Kidney glomerular epithelial cell (primary cell): ENCODE measurements at places on chromosomes 16 and 17.

DNA sequence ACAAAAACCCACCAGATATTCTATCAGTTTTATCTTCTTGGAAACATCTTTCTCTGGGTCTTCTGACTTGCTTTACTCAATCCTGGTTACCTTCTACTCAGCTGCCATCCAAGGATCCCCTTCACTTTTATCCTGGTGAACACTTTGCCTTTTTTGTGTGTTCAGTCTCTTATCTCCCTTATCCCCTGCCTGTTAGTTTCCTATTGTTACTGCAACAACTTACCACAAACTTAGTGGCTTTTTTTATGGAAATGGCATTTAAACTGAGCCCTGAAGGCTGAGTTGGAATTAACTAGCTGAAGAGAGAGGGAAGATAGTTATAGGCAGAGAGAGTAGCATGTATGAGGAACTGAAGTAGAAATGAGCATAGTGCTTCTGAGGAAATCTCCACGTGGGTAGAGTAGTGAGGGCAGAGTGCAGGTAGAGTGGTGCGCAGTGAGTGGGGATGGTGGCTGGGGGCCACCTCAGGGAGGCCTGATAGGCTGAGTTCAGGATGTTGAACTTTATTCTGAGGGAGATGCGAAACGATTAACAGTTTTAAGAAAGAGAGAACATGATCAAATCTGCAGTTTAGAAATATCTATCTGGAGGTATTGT, 26.3 kb downstream of the TANGO6 start:
- DNase-seq: no peak

DNA sequence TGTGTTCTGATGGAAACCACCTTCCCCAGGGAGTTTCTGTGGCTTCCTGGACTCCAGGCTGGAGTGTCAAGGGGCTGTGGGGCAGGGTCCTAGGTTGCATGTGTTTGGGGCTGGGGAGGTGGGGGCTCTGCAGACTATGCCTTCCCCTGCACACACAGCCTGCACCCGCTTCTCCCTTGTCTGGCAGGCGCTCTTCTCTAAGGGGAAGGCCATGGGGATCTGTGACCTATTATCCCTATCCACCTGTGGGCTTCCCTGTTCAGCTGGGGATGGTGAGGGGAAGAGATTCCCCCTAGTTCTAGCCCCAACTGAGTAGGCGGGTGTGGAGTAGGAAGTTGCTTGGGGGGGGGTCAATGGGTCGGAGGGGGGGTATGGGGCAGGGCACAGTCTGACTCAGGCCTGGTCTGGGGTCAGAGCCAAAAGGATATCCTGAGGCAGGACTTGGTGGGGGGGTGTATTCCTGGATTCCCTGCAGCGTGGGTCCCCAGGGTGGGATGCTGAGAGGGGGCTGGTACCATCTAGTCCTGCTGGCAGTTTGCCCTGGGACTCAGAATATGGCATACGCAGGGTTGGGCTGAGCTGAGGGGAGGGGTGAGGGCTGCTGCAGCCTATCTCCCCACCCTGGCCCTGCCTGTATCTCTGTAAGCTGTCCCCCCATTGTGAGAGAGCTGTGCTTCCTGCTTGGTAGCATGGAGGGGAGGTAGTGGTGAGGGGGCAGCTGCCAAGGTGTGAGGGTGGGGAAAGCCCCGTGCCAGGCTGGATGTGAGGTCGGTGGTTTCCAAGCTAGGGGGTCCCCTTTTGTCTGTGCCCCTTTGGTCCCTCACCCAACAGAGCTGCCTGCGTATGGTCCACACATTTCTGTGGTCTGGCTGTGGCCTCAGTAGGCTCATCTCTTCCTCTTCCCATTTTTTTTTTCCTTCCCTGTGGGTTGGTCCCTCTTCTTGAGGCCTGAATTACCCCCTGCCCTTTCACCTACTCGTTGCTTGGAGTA, 14.7 kb downstream of the RARA start:
- no peak for DNase-seq

GRCh38 chr16:57764341-57765159, 29.0 kb downstream of the KATNB1 start:
- DNase-seq: peak; percentile 68

GRCh38 chr17:46212634-46213435, 19.6 kb upstream of the KANSL1 start:
- DNase-seq: peak; percentile 91

DNA sequence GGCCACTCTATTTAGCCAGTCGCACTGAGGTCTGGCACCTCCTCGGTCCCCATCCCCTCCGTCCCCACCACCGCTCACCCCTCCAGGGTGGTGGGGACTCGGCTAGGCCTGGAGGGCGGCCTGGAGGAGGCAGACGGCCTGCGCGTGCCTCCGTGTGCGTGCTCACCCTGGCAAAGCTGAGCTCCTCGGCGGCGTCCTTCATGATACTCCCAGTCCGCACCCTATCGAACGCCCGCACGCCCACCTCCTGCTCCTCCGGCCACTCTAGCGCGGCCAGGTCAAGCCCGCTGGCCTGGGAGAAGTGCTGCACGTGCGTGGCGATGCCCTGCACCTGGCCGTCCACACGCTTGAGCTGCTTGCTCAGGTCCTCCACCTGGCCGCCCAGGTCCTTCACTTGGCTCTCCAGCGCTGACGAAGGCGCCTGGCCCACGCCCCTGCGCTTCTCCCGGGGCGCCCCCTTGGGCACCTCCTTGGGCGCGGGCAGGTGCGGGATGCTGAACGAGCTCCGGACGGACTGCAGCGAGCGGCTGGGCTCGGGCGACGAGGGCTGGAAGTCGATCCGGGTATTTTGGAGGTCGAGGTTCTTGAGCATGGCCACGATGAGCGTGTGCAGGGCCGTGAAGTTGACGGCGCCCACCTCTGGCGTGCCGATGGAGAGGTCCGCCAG, 644 bp downstream of the QRICH2 start:
- DNase-seq: no peak

GRCh38 chr16:85753976-85754375, 3.1 kb upstream of the C16orf74 start:
- no peak for DNase-seq

DNA sequence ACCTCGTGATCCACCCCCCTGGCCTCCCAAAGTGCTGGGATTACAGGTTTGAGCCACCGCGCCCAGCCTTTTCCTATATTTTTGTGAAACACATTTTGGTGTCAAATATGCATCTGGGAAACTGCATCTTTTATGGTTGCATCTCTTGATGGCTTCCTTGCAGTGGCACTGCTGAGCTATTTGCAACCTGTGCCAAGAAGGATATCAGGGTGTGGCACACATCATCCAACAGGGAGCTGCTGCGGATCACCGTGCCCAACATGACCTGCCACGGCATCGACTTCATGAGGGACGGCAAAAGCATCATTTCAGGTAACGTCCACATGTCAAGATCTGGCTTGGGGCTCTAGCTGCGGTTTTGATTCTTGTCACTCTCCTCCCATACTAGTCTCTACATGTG, 16.8 kb upstream of the USP43 start:
- no peak for DNase-seq

- no peak for DNase-seq
Measured at GRCh38 chr16:54411544-54411943, 125.0 kb upstream of the IRX3 start.

DNA sequence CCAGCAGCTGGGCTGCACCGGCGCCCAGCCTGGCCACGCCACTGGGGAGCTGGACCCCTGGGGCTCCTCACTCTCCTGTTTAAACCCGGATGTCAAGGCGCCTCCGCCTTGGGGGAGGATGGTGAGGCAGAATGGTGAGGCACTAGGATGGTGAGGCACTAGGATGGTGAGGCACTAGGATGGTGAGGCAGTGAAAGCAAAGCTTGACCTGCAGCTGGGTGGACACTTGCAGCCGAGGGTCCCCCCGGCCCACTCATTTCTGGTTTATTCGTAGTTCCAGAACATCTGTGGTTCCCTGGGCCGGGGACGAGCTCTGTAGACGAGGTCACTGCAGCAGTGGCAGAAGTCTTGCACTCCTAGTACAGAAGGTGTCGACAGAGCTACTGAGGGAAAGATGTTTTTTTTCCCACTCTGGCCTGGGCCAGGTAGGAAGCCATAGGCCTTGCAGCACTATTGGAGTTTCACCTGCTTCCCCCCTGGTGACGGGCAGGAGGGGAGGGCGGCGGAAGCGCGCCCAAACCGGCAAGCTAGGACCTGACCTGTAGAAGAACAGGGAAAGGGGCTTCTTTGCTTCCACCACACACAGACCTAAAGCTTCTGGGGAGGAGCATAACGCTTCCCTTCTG, 1.1 kb upstream of the HNF1B start:
- DNase-seq: no peak

DNA sequence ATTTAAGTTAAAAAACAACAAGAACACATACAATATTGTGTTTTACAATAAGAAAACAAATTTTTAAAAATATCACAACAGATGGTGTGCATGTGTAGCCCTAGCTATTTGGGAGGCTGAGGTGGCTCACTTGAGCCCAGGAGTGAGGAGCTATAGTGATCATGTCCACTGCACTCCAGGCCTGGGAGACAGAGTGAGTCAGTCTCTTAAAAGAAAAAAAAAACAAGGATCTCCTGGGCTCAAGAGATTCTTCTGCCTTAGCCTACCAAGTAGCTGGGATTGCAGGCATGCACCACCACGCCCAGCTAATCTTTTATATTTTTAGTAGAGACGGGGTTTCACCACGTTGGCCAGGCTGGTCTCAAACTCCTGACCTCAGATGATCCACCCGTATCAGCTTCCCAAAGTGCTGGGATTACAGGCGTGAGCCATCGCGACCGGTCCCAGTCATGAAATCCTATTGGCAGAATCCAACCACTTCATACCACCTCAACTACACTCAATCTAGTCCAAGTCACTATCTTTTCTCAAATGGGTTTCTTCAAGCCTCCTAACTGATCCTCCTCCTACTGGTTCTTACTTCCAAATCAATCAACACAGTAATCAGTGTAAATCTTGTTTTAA, 55.0 kb downstream of the STH start:
- DNase-seq: no peak

GRCh38 chr17:63246344-63246743, 199.8 kb downstream of the CYB561 start:
- DNase-seq: no peak

DNA sequence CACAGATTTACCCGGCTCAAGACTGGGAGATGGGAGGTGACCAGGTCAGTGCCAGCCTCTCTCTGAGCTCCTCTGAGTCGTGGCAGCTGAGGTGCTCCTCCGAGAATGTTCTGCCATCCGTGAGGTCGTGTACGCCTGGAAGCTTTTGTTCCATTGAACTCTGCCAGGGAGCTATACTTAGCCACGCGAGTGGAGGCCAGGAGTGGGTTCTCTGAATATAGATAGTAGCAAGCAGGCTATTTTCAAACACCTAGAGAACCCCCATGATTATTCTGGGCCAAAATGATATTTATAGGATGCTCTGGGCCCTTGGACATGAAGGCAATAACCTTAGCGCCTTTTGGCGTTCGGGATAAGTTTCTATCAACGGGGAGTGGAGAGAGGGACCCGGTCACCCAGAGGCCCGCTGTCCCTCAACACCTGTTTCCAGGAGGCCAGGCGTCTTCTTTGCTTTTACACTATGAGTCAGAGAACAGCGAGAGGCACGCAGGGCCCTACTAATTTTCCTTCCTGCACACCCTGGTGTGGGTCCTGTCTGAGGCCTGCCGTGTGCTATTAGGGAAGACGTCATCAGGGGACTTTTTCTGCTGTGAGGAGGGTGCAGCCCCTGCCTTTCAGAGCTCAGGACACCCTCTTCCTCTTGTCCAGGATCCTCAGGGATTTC, 11.0 kb upstream of the MVD start:
- DNase-seq: no peak

DNA sequence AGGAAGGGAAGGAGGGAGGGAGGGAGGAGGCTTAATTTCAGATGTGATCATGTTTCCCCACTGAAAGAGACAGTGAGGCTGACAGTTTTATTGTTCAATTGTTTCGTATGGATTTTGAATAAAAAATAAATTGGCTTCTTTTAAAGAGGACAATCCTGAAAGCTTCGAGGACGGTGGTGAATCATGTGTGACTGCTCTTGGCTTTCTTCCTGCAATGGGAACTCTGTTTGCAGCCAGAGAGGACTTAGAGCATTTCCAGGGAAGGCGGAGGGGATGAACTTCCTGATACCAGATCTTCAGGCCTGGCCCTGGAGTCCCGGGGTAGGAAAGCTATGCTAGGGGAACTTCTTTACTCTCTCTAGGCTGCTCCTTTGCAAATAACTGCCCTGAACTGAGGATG, 72.8 kb upstream of the C16orf82 start:
- peak; percentile 14 for DNase-seq

DNA sequence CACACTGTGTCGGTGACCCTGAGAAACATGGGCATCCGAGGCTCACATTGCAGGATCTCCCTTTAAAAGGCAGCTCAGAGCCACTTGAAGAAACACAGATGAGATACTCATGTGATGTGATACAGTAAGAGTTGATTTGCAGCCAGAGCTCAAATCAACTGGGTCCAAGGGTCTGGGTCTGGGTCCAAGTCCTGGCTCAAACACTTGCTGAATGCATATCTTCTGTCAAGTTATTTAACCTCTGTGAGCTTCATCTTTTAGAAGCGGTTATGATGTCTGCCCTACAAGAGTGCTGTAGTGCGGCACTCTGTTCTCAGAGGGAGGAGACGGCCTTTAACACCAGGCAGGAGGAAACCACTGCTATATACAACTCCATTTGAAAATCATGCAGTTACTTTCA, 6.4 kb downstream of the KRT38 start:
- no peak for DNase-seq

DNA sequence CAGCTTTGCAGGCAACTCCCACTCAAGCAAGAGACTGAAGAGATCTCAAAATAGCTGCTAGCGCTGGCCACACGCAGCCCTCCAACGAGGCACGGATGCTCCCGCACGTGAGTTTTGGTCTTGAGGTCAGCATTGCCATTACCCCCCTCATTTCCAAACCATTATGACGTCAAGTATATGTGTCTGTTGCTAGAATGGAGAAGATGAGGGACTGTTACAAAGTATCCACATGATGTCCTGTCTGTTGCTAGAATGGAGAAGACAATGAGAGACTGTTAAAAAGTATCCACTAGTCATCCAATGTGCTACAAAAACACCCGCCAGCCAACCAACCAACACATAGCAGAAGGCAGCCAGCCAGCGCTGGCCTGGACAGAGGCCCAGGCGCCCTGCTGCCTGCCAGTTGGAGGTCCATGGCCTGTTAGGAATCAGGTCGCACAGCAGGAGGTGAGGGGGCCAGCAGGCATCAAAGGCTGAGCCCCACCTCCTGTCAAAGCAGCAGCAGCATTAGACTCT, 24.8 kb downstream of the KLHDC4 start:
- no peak for DNase-seq

DNA sequence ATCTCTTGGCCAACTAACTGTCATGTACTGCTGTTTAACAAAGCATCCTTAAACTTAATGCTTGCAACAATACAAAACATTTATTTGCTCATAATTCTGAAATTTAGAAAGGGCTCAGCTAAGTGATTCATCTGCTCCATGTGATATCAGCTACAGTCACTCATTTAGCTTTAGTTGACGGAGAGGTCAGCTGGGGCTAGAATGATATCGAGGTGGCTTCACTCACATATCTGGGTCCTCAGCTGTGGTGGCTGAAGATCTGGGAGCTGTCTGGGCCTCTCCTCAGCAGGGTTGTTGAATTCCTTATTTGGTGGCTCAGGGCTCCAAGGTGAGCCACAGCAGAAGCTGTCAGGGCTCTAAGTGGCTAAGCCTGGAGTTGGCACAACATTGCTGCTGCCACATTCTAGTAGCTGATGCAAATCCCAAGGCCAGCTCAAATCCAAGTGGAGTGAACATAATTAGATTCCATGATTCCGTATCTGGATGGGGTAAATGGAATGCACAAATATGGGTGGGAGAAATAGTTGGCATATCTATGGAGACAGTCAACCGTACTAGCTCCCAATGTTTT, 62.8 kb downstream of the HS3ST3A1 start:
- DNase-seq: no peak
